ENCODE measurements at places on chromosomes 11 and 22.

- DNase-seq = no peak
These were observed 16.1 kb upstream of the RPS3 start for GRCh38 chr11:75383246-75383645.

GRCh38 chr11:28417601-28418323, 309.6 kb downstream of the METTL15 start:
- no peak for DNase-seq

- peak; percentile 75 for DNase-seq
These were observed at the start of gene KMT5B for GRCh38 chr11:68213135-68213515. Gene KMT5B (minus strand): TSS chr11:68213296. CDS start chr11:68190076, 23,220 bp downstream.

DNA sequence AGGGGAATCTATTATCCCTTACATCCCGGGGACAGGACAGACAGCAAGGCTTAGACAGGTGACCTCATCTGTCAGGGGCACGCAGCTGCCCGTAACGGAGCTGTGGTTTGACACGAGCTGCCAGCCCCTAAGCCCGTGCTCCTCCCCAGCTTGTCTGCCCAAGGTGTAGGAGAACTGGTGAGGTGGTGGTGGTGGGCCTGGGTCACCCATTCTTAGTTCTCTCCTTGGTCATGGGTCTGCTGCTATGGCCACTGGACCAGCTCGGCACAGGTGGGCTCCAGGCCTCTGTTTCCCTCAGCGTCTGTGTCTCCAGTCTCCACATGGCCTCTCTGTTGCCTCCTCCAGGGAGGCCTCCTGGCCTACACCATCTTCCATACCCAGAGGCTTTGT, 5.4 kb downstream of the PARVG start:
- DNase-seq = no peak

DNA sequence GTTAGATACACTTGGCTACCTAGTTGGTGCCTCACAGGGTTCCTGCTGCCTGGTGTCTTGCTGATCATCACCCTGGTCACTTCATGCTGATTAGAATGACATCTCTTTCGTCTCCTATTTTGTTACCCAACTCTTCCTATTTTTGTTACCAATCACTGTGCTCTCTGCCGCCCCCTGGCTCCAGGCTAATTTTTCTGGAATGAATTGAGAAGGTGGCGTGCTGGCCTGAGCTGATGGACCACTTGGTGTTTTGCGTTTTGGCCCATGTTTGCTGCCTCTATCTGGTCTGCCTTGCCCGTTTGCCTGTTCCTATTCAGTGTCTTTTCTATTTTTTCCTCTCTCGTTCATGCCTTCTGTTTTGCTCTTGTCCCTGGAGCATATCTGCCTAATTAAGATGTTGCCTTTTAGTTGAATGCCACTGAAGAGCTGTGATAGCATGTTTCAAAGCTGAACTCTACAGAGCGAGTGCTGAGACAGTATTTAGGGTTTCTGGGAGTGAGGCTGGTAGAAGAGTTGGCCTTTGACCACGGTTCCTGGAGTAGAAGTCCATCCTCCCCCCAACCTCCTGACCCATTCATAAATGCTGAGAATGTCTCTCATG, 5.9 kb upstream of the ATF4 start:
- DNase-seq = peak; percentile 66

- no peak for DNase-seq
These were observed 1427.1 kb downstream of the LRRC4C start for GRCh38 chr11:40032331-40032730.

DNA sequence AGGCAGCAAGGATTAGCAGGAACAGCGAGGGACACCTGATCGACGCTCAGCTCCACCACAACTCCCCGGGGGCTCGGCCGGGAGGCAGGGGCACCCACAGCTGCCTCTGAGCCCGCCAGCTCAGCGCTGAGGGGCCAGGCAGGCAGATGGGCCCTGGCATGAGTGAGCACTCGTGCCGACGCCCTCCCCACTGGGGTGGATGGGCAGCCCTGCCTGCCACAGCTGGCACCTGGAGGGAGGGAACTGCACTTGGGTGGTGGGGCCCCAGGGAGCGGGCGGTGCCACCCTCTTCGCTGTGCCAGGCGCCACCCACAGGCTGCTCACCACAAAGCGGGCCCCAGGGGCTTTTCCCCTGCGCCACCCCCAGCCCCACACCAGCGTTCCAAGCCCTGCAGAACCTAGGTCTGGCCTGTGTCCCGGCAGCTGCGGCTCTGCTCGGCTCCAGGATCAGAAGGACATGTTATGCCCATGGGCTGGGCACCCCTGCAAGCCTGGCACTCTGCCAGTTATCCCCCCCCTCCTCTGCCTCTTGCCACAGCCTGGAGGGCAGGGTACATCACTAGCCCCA, 28.8 kb downstream of the WNT7B start:
- no peak for DNase-seq

GRCh38 chr11:35303596-35304385, 115.6 kb downstream of the SLC1A2 start:
- DNase-seq = peak; percentile 90

DNA sequence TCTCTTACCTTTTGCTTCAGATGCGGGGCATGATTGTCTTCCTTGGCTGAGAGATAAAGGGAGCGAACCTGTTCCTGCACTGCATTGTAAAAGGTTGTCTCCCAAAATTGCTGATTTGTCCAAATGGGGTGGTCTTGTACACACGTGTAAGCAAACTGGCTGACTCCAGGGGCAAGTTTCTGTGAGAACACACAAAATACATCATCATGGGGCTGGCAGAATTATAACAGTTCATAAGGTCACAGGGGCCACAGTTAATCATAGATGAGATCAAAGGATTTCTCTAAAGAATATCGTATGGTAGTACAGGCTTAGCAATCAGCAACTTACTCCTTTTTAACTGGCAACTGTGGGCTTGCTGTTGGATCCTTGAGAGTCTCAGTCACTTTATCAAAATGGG, 194.3 kb downstream of the SWAP70 start:
- DNase-seq = no peak

DNA sequence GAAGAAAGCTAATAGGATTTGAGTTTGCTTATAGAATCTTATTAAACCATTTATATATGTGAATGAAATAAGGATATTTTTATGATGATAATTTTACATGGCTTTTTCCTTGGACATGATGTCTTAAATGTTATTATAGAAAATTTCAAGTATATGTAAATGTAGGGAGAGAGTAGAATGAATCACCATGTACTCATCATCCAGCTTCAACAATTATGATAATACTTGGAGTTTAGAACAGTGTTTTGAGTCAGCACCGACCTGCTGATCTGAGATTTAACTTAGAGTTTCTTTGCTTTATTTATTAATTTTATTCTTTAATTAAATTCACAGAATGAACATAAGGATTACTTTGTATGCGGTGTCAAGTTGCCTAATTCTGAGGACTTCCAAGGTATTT, 193.5 kb downstream of the UVRAG start:
- DNase-seq = no peak

DNA sequence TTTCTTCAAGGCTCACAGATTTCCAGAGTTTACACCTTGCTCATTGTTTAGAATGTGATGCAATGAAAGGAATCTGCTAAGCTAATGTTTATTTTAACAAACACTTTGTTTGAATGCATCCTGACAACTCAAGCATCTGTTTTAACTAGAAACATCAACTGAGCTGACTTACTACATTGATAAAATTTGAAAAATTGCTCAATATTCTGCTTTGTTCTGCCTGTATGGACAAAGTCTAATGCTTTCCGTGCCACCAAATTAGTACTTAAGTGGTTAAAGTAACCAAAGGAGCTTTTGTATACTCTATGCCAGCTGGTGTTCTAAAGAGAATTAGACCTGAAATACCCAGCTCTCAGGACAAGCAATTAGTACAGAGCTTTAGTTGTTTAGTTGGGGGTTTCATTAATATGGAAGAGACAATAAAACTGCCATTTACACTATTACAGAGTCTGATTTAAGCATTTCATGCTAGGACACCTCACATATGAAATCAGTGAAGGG, 105.2 kb downstream of the MAML2 start:
- DNase-seq = no peak

DNA sequence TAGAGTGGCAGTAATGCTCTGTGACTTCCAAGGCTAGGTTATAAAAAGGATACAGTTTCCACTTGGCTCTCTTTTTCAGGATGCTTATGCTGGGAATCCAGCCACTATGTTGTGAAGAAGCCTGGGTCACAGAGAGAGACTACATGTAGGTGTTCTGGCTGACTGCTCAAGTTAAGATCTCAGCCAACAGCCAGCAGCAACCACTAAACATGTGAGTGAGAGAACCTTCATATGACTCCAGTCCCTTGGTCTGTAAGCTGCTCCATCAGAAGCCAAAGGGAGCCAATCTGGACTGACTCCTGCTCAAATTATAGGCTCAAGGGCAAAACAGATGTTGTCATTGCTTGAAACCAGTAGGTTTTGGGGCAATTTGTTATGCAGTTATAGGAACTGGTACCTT, 162.7 kb downstream of the MAML2 start:
- DNase-seq = no peak

- DNase-seq = peak; percentile 56
These were observed 7.2 kb downstream of the MRGPRF start for GRCh38 chr11:69005631-69006368.

GRCh38 chr11:76218449-76219178, 12.3 kb upstream of the WNT11 start:
- no peak for DNase-seq

GRCh38 chr22:24319451-24319850, 48.8 kb downstream of the SPECC1L start:
- DNase-seq = no peak

DNA sequence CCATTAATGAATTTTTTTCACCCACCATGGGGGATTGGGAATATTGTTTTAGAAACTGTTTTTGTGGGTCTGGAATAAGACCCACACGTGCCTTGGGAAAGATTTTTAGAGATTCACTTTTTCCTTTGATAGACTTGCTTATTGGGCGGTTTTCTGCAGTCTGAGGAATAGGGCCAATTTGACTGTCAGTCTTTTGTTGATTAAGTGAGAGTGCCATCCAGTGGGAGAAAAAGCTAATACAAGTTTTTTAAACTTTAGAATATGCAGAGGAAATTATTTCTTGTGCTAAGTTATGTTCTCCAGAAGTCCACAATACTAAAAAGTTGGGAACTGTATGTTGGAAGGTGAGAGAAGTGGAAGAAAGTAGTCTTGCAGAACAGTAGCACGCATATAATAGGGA, 56.1 kb downstream of the PRMT3 start:
- no peak for DNase-seq

GRCh38 chr22:39108487-39108886, 11.4 kb downstream of the APOBEC3H start:
- no peak for DNase-seq

DNA sequence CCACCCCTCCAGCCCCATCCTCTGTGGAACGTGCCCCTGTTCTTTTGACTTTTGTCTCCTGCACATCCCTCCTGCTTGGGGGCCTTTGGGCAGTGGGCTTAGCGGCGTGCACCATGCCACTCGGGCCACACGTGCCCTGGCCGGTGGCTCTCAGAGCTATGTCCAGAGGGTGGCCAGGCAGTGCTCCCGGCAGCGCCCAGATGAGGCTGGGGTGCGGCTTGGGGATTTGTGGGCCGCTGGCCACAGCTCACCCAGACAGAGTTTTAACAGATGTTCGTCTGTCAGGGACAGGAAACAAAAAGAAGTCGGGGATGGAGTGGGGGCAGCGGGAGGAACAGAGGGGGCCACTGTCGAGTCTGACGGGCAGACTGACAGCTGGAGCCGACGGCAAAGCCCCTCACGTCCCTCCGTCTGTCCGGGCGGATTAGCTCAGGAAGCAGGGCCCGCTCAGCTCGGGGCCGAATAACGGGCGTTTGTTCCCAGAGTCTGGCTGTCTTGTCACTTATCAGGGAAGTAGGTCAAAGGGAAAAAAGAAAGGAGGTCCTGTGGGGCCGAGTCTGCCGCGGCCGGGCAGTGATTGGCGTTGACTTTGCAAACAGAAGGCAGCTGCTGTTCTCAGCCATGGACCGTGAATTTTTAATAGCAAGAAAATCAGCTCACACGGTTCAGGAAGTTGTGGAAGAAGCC, 61.6 kb downstream of the LRP5 start:
- no peak for DNase-seq

Measured in tibial artery (tissue), 4 donors.